Glomerular endothelial cell (primary cell): ENCODE measurements at places on chromosomes 5 and 9.

GRCh38 chr5:74631081-74631953 lies 9.2 kb downstream of the ENC1 start:
- no peak for DNase-seq

DNA sequence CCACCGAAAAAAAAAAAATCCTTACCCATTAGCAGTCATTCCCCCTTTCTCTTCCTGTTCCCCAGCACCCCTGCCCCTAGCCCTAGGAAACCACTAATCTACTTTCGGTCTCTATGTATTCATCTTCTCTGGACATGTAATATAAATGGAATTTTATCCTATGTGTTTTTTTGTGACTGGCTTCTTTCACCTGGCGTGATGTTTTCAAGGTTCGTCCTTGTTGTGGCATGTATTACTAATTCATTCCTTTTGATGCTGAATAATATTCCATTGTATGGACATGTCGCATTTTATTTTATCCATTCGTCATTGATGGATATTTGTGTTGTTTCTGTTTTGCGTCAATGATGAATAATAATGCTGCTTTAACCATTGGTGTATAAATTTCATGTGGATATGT lies 42.8 kb upstream of the SH3GL2 start:
- no peak for DNase-seq

DNA sequence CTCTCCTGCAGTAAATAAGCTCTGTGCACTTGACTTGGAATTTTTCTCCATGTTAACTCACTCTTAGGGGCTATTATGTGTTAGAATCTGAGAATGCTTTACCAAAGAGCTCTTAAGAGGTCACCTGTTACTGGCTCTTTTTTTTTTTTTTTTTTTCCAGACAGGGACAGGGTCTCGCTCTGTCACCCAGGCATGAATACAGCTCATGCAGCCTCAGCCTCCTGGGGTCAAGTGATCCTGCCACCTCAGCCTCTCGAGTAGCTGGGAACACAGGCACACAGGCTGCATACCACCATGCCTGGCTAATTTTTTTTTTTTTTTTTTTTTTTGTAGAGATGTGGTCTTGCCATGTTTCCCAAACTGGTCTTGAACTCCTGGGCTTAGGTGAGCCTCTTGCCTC lies 22.1 kb downstream of the HMGXB3 start:
- no peak for DNase-seq

DNA sequence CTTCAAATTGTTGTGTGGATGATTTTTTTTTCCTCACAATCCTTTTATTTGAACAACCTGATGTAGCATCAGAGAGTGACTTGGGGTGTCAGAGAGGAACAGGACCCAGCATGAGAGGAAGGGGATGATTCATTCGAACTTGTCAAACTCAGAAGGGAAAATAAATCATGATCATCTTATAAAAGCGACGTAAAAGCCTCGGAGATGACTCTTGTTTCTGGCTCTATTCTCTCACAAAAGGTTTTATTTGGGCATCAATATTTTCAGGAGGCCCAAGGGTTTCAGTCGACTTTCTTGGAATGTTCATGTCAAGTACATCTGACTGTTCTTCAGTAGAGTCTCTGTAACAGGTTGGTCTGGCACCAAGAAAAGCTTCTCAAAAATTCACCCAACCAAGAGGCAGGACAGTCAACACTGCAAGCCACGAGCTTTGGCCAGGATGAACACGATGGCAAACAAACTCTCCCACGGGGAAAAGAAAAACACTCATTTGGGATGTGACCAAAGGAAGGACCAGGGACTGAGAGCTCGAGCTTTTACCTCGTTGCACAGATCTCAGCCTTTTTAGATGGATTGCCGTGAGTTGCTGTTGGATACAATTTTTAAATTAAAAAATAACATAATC lies 55.1 kb downstream of the ANKH start:
- no peak for DNase-seq

GRCh38 chr9:78606001-78606379 lies 309.1 kb downstream of the PSAT1 start:
- DNase-seq, result no peak
